Left colon (tissue), 2 donors: ENCODE measurements at places on chromosomes 6 and 20. TPM values are rescaled to one million over a fixed set of nuclear protein-coding genes. Genes with fewer than 3 reads are reported as not detected.

Gene PRKN
- total RNA-seq = 5.5 TPM

Gene MROH8
- total RNA-seq = 2.3 TPM

Gene NFYA
- 19.1 TPM for total RNA-seq

Gene ZBP1
- 6.8 TPM for total RNA-seq

DNA sequence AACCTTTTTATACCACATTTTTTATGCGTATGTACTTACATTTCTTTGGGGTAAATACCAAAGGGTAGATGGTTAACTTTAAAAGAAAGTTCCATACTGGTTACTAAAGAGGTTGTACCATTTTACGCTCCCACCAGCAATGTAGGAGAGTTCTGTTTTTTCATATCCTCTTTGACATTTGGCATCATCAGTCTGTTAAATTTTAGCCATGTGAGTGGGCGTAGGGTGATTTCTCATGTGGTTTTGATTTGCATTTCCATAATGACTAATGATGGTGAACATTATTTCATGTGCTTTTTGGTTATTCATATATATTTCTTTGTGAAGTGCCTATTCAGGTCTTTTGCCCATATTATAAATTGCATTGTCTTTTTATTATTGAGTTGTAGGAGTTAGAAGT is 194.2 kb downstream of the PRL start:
- no peak for DNase-seq

DNA sequence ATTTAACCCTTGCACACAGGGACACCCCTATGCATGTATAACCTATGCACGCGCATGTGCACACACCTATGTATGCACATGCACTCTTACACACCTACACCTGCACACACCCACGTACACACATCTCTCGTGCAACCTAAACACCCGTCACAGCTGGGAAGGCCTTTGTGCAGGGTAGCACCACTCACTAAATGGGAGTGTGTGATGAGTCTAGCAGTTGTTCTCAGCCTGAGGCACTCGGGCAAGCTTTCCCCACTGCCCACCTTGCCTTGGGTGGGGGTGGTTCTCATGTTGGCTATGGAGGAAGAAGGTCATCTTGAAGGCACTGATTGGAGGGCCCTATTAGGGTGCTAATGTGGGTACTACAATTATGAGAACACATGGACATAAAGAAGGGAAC is 85.8 kb downstream of the DLL1 start:
- DNase-seq = no peak

- DNase-seq = no peak
Observed at GRCh38 chr20:36106606-36107005, 47.9 kb upstream of the EPB41L1 start.

- DNase-seq = no peak
Observed at GRCh38 chr20:13117200-13117599, 103.9 kb upstream of the ISM1 start.

- DNase-seq = no peak
Observed at GRCh38 chr6:105793130-105793529, 293.0 kb upstream of the PRDM1 start.

- DNase-seq = no peak
Observed at GRCh38 chr6:105626295-105627158, 223.6 kb upstream of the PREP start.

- no peak for DNase-seq
Observed at GRCh38 chr6:118316796-118317384, 231.2 kb upstream of the PLN start.

DNA sequence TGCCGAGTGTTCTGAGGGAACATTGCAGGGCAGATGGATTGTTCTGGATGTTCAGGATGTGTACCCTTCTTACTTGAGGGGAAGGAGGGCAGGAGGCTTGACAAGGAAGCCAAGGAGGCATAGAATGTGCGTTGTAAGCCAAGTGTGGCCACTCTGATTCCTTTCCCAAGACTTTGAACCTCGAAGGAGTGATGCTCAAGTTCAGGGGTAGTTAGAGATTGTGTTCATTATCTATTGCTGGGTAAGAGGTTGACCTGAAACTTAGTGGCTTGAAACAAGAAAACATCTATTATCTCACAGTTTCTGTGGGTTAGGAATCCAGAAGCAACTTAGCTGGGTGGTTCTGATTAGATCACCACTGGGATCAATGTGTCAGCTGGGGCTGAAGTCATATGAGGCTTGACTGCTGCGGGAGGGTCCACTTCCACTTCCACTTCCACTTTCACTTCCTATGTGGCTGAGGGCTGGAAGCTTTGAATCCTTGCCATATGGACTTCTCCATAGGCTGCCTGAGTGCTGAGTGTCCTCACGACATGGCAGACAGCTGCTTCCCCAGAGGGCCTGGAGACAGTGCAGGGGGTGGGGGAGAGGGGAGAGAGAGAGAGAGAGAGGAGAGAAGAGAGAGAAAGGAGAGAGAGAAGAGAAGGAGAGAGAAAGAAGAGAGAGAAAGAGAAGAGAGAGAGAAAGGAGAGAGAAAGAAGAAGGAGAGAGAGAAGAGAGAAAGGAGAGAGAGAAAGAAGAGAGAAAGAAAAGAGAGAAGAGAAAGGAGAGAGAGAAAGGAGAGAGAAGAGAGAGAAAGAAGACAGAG is 6.9 kb upstream of the CD40 start:
- DNase-seq = peak; percentile 18

GRCh38 chr6:123332070-123332469 is 304.7 kb downstream of the TRDN start:
- DNase-seq = no peak

DNA sequence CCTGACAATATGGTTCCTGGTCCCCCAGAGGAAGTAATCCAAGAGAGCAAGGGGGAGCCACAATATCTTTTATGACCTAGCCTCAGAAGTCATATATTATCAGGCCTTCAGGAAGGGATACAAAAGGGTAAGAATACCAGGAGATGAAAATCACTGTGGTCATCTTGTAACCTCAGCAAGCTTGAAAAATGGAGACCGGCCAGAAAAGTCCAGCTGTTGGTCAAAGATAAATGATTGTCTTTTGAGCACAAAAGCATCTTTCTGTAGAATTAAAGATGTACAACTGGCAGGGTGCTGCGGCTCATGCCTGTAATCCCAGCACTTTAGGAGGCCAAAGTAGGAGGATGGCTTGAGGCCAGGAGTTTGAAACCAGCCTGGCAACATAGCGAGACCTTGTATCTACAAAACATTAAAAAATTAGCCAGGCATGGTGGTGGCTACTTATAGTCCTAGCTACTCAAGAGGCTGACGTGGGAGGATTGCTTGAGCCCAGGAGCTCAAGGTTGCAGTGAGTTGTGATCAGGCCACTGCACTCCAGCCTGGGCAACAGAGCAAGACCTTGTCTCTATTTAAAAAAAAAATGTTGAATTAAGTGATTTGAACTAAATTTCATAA is 118.0 kb upstream of the MARCKS start:
- DNase-seq = no peak

GRCh38 chr6:3209114-3210023 is 18.1 kb downstream of the TUBB2B start:
- DNase-seq = peak; percentile 37
